ENCODE measurements at places on chromosomes 3 and 15.

DNA sequence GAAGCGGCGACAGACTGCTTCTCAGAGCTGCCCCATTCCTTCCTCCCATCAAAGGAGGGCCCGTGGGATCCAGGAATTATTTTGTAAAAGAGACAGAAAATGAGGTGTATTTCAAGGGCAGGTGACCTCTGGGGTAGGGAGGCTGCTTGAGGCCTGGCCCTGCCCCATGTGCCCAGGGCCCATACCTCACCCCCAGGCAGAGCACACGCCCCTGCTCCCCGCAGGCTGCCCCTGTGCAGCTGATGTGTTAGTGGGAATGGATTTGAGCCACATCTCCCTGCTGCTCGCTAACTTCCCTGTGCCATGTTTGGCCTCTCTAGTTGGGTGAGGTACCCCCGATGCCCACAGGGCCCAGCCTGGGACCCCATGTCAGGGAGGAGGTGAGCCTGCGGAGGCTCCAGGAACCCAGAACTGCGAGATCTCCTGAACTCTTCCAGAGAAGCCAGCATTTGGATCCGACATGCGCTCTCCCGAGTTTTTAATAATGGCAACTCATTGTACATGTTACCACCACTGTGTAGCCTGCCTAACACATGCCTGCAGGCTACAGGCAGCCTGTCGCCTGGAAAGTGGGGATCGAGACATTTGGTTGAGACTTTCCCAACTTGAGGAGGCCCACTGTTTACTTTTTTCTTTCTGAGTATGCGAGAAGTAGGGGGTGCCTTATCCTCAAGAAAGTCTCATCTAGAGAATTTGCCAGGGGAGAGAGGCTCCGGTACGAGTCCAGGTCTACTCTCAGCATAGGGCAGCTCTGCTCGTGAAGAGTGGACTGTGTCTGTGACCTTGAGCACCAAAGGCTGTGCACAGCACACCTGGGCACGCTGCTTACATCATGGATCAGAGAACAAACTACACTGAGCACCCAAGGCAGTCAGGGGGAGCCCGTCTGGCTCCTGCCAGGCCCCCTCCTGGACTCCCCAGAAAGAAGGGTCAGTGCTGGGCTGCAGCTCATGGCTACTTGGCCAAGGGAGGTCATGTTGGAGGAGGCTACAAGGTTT is 36.1 kb downstream of the PCSK6 start:
- DNase-seq = no peak

DNA sequence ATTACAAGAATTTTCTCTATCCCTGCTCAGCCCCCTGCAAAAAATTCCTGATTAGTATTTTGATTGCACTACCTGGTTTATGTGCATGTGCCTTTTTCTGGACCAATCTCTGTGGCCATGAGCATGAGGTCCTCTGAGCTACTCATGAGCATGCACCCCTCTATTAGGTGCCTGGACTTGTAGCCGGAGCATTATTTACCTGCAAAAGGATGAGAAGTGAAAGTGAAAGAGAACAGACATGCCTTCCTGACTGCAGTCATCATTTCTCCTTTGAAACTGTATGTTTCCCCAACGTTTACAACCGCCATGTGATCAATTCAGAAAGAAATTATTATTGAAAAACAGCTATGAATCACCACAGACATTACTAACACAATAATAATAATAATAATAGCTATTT is 1008.8 kb downstream of the ROBO2 start:
- DNase-seq = no peak

DNA sequence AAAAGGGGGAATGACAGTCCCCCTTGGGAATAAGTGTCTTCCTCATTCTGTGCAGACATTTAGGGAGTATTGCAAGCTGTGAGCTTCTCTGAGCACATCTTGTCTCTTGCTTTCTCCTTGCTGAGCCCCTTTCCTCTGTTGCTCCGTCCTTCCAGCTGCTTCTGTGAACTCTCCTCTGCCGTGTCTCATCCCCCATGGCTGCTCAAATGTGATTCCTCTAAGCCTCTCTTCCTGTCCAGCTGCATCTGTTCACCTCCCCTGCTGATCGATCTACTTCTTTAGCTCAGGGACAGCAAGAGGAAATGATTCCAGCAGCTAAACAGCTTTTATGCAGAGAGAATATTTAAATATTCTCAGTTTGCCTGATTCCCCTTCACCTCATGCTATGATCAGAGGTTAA is 328.0 kb upstream of the DNAJC19 start:
- DNase-seq = no peak

GRCh38 chr15:35312344-35312743 is 227.2 kb upstream of the NANOGP8 start:
- DNase-seq = no peak

DNA sequence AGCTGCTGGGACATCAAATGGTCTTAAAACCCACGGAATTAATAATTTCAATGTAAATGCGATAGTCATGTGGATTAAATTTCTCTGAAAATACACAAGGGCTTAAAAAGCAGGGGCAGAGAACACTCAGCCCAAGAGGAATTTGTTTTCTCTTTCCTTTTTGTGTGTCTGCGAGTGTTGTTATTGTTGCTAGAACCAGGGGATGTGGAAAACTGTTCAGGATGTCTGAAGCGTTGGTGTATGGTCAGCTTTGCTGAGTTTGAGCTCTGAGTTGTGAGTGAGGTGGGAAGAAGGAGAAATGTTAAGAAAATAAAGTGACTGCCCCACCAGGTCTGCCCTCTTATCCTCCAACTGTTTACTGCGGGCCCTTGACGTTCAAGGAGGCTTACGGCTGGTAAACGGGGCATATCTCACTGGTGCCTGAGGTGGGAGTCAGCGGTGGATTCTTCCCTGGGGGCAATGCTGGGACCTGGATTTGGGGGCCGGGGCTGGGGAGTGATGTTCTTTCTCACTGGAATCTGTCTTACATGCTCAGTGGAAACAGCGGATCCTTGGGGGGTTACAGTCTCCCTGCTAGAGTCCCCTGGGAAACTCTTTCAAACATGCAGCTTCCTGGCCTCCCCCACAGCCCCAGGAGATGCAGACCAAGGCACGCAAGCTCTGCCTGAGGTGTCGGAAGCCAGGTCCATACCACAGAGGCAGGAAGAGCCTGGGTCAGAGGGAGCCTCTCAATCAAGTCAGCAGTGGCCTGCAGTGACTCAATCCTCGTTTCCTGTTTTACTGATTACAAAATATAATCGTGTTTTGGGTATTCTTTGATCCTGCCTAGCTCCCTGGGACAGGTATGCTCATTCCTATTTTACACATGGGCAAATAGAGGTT is 41.8 kb downstream of the ITGA11 start:
- DNase-seq = no peak

DNA sequence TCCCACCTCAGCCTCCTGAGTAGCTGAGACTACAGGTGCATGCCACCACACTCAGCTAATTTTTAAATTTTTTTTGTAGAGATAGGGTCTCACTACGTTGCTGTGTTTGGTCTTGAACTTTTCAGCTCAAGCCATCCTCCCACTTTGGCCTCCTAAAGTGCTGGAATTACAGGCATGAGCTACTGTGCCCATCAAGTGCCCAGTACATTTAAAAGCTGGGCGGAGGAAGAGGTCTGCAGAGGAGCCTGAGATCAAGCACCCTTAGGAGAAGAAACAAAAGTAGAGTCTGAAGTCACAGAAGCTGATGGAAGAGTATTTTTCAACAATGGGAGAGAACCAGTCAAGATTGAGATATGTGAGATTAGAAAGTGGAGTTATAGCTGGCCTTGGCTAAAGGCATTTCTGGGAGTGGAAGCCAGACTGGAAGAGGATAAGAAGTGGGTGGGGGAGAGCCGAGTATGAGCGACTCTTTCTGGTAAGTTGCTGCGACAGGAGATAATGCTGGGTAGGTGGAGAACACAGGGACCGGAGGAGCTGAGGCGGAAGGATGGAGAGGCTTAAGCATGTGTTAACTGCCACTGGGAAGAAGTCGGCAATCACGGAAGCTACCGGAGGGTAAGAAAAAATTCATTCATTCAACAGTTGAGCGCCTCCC is 782 bp upstream of the IREB2 start:
- DNase-seq = no peak

DNA sequence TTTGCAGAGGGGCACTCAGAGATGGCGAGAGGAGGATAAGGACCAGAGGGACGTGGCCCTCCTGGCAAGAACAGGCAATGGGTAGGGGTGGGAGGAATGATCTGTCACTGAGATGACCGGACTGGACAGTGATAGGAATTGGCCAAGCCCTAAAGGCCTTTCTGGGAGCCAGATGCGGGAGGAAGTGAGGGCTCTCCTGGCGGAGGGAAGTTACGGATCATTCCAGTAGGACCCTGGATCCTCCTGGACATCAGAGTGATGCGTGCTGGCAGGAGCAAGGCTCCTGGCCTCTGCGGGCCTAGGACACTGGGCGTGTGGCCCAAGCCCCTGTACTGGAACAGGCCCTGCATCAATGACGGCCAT is 23.4 kb downstream of the KIF7 start:
- DNase-seq = no peak

DNA sequence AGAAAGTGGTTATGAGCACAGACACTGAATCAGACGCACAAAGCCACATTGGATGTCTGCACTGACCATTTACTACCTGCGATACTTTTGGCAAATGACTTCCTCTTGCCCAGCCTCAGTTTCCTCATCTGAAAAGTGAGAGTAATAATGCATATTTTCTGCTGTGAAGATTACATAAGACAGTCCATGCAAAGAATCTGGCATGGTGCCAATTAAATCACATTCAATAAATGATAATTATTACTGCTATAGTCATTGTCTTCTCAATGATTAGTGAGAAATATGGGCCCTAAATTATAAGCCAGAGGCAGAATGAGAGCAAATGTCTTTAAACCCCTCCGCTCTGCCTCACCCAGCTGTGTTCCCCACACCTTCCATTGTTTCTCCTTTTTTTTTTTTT is 16.0 kb upstream of the BCL2L10 start:
- no peak for DNase-seq

- peak; percentile 49 for DNase-seq
Observed at GRCh38 chr3:134803051-134803505, 8.0 kb downstream of the EPHB1 start.

- DNase-seq = no peak
Observed at GRCh38 chr3:167274141-167274874, 105.8 kb downstream of the ZBBX start.

DNA sequence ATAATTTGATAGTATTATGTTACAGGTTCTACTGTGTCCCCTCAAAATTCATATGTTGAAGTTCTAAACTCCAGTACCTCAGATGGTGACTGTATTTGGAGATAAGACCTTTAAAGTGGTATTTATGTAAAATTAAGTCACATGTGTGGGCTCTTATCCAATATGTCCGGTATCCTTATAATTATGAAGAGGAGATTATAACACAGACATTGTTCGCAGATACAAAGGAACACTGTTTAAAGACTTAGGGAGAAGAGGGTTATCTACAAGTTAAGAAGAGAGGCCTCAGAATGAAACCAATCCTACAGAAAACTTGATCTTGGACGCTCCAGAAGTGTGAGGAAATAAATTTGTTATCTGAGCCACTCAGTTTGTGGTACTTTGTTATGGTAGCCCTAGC is 50.9 kb downstream of the DPH6 start:
- no peak for DNase-seq

GRCh38 chr15:36502509-36502908 is 76.9 kb upstream of the CDIN1 start:
- no peak for DNase-seq

- no peak for DNase-seq
Observed at GRCh38 chr3:169440926-169441325, 222.6 kb downstream of the MECOM start.

- DNase-seq = no peak
Observed at GRCh38 chr3:14248477-14248848, 69.8 kb downstream of the LSM3 start.

DNA sequence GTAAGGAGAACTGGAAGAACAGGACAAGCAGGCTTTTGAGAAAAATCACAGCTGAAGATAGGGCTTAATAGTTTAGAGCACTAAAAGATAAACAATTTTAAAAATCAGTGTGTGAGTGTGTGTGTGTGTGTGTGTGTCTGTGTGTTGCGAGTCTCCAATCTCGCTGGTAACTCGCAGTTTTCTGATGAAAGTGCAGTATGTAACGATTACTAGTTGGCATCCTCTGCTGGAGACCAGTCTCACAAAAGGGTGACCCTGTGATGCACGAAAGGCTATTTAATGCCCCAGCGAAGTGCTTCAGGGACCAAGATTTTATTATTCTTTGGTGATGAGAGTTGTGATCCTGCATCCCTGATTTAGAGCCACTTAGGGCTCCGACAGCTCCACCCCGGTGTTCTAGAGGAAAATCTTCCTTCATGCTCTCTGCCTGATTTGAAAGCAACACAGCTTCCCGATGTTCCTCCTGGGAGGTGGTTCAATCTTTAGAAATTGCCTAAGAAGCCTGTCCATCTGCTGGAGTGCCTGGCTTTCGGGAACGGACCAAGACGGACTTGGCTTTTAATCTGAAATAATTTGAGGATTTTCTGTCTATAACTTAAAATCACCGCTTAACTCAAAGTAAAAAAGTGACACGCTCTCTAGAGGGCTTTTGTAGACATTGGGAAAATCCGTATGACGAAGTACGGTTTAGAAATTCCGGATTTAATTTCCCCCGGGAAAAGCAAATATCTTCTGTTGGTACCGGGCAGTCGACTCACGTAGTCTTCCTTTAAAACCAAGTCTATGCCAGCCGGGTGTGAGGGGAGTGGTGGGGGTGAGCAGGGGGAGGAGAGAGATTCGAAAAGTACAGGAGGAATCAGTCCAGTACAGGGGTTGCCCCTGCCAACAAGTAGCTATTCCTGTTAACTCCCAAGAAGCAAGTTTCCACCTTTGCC is 1.1 kb upstream of the ALCAM start:
- no peak for DNase-seq

- no peak for DNase-seq
Observed at GRCh38 chr15:49492830-49493229, 69.8 kb downstream of the FGF7 start.

GRCh38 chr15:68278595-68279405 is 1.3 kb downstream of the FEM1B start:
- DNase-seq = no peak

GRCh38 chr3:129602309-129602708 is 4.2 kb downstream of the PLXND1 start:
- no peak for DNase-seq

GRCh38 chr3:59456852-59457485 is 407.1 kb upstream of the CFAP20DC start:
- DNase-seq = peak; percentile 51

DNA sequence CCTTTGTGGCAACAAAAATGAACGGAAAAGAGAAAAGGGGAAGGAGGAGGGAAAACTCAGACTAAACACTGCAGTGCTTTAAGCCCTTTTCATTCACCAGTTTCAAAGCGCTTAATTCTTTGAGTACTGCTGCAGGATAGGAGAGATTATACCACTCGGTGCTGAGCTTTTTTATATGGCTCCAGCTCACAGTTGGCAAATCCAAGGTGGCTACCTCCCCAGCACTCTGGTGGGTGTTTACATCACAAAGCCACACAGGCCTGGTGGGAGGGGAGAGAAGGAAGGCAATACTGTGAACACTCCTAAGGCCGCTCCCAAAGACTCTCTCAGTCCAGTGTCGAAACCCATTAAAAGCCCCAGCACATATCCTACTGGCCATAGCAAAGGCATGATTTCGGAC is 191.4 kb downstream of the STT3B start:
- no peak for DNase-seq
